ENCODE measurements at places on chromosomes 3 and 15.

GRCh38 chr3:98902351-98902740 is 851 bp upstream of the DCBLD2 start:
- no peak for DNase-seq

GRCh38 chr15:44207643-44208042 is 12.6 kb upstream of the FRMD5 start:
- no peak for DNase-seq

- no peak for DNase-seq
These were observed 68.8 kb downstream of the IL1RAP start for GRCh38 chr3:190582667-190583066.

DNA sequence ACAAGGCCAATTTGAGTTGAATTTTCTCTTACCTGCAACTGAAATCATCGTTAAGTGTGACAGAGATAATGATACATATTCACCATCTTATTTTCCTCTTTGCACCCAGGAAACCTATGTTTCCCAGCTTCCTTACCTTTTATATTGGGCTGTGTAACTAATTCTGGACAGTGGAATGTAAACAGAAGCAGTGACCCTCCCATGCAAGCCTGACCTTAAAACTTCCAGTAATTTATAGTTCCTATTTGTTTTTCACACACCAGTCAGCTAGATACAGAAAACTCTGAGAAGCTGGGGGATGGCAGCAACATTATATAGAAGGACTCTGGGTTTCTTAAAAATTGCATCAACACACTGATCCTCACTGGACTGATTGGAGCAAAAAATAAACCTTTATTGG is 4.5 kb upstream of the ZNF280D start:
- no peak for DNase-seq

DNA sequence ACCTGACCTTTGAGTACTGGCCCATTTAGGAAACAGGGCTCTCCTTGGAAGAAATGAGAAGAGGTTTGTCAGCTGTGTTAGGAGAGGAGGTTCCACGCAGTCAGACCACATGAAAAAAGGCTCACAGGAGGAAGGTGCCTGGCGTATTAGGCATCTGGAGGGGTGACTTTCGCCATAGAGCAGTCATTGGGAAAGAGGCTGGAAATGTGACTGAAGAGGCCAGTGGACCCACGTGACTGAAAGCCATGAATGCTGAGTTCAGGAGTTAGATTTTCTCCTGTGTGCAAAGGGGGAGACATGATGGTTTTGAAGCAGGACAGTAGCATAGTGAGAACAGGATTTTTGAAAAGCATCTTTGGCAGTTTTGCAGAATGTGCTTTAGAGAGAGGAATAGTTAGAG is 29.7 kb upstream of the RNF7 start:
- DNase-seq, result no peak

- DNase-seq, result no peak
These were observed 6.6 kb downstream of the PARL start for GRCh38 chr3:183878071-183878470.

DNA sequence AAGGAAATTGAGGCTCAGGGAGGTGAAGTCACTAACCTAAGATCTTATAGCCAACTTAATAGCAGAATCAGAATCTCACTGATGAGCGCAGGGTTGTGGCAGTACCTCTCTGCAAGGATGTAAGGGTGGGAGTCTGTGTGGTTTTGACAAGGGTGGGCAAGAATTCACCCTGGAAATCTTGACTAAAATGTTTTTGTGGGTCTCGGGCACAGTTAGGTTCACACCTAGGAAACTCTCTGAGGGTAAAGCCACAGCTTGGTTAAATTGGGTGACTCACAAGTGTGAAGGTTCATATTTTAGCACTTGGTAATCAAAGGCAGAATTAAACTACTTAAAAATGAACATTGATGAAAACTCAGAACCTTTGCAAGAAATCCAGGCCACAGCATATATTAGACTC is 178.2 kb upstream of the EOMES start:
- no peak for DNase-seq
